ENCODE measurements at places on chromosomes 2 and 18. TPM values are rescaled to one million over a fixed set of nuclear protein-coding genes. Genes with fewer than 3 reads are reported as not detected.
A peak's percentile ranks its signal among the peaks of the same experiment; 100 is the strongest.

DNA sequence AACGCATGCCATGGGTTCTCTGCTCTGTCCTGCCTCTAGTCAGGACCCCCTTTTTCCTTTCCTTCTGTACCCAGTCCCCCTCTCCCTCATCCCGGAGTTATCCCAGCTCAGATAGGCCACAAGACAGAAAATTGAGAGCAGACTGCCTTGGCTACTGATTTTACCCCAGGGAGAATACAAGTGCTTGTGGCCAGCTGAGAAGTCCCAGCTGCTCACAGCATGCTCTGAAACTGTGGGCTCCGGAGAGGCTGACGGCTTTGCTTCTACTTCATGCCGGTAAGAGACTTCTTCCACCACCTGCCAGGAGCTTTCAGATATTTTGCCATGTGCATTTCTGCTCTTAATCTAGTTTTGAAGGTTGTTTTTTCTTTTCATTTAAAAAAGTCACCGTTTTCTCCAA lies 20.0 kb upstream of the SIX2 start:
- DNase-seq = no peak

DNA sequence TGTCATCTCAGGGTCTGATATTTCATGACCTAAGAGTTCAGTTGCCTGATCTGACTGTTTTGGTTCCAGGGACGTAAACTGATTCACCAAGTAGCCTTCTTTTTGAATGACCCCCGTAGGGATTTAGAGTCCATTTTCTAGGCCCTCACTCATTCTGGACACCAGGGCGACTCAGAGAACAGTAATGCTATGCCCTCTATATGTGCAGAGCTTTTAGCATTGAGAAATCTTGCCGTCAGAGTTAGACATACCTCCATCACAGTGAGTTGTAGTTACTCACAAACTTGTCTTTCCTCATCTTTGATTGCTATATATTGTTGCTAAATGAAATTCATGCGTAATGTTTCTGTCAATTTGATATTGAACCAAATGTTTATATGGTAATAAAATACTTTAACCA lies 92.3 kb downstream of the OSBPL6 start:
- no peak for DNase-seq

GRCh38 chr2:120937686-120938044 lies 202.0 kb downstream of the GLI2 start:
- DNase-seq = no peak

DNA sequence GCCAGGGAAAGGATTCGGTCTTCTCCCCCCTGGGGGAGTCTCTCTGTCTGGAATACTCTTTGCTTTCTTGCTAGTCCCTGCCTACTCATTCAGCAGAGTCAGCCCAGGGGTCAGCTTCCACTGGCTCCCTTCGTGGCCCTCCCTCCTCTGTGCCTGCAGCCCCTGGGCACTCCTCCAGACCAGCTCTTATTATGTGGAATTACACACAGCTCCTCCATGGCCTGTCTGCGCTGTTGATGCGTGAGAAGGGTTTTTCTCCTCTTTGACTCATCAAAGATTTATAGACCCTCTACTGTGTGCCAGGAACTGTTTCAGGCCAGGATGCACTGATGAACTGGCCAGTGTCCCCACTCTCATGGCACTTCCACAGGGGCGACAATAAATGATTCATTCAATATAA lies 44.4 kb downstream of the ST8SIA5 start:
- DNase-seq = no peak

DNA sequence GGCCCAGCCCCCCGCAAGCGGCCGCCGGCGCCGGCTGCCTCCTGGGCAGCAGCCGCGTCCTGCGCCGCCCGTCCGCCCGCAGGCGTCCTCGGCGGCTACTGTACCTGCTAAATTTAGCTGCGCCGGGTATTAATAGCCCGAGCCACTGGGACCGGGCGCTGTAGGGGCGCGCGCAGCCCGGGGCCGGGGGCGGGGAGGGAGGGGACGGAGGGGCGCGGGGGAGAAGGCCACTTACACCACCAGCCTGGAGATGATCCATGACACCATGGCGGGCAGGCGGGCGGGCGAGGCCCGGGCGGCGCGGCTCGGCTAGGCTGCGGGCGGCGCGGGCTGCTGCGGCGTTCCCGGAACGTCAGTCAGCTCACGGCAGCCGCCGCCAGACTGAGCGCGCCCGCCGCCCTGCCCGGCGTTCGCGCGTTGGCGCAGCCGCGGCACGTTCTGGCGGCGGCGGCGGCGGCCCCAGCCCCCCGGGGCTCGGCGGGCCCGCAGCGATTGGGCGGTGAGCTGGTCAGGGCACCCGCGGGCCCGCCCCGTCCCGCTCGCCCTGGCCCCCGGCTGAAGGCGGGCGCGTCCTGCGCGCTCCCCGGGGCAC lies at the start of gene REEP1:
REEP1 (minus strand) TSS at position 383 of the 592 bp plus-strand sequence; CDS start at position 267, 116 bp downstream.
- DNase-seq = no peak

DNA sequence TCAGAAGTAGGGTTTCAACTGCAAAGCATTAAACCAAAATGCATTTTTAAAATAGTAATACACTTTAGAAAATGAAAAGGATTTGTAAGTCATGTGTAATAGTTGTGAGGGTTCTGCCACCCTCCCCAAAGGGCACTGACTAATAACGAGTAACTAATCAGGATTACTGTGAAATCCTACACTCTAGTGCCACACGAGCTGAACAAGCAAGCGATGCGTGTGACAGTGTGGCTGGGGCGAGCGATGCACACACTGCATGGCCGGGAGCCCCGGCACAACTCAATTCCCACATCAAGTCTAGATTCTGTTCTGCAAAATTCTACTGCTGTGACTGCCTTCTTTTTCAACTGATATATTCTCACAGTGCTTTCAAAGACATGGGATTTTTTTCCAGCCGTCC lies 156.4 kb downstream of the SEPTIN10 start:
- peak; percentile 37 for DNase-seq

DNA sequence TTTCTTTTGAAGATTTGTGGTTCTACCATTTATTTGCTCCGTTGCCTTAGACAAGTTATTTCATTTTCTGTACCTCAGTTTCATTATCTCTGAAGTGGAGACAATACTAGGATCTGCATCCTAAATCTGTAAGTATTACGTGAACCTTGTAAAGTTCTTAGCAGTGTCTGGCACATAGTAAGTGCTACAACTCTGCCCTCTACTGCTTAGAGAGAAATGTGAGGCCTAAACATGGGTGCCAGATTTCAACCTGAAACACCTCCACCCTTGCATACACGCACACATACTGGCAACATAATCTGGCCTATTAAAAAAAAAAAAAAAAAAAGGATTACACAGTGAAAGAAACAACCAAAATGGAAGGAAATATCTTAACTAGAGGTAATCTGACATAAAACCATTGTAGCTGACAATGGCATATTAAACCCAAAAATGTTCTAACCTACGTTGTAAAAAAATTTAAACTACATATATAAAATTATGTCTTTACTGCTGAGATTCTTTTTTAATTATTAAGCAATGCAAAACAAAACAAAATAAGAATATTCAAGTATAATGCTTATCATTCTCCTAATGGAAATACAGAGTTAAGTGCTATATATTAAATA lies 132.6 kb downstream of the MAP2 start:
- DNase-seq = no peak

DNA sequence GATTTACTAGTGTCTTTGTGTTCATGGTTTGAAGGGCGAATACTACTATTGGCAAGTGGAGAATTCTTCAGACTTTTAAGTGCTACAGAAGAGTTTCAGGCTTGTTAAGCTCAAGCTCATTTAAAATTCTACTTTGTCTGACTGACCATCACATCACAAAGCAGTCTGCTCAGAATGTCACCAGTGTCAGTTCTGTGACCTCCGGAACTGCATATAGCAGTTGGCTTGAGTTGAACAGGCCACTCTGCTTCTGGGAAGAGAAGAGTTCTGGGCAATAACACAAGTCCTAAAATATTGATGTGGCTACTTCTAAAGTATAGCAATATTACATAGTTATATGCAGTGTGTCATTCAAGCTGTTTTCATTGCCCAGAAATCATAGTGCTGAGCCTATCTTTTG lies 245.0 kb upstream of the BOD1L2 start:
- DNase-seq = no peak

Gene C2orf78
- total RNA-seq = not detected

Gene MOGAT1
- 0.74 TPM for total RNA-seq

Gene KLHL41
- 0.55 TPM for total RNA-seq

Gene IL36G
- total RNA-seq = not detected
